ENCODE measurements at places on chromosomes 2 and 18.

DNA sequence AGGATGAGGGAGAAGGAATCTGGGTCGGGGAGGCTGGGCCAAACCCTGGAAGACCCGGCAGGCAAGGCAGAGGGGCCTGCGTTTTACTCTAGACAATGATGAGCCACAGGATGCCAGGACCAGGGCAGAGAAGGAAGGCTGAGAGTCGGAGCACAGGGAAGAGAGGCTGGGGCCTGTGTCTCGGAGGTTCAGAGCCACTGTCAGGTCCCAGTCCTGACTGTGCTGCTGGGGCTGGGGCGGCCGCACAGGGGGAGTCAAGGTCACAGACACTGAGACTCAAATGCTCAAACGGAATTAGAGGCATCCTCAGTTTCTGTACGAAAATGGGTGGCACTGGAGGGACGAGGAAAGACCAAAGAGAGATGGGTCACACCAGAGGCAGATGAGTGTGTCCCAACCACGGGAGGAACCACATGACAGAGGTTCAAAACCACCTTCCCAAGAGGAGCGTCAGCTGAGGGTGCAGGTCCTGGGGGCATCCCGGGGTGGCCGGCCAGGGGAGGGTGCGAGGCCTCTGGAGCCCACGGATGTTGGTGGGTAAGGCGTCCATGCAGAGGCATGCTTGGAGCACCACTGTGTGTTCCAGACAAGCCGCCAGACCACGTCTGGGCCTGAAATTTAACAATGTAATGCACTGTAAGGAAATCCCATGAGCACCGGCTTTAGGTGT lies 14.7 kb downstream of the HDAC4 start:
- DNase-seq: no peak

DNA sequence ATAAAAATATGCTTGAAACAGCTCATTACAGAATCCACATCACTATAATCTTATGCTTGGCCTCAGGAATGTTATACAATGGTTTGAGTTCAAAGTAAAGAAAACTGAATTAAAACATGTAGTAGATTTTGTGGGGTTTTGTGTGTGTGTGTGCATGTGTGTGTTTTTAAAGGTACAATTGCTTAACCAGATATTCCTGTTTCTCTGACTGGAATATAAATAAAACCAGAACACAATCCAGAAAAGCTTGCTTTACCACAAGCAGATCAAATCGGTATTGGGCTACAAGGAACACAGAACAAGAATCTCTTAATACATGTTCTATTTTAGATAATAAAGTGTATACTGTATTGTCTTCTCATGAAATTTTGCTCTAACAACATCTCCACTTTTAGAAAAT lies 110.0 kb downstream of the TMEM247 start:
- DNase-seq: no peak

DNA sequence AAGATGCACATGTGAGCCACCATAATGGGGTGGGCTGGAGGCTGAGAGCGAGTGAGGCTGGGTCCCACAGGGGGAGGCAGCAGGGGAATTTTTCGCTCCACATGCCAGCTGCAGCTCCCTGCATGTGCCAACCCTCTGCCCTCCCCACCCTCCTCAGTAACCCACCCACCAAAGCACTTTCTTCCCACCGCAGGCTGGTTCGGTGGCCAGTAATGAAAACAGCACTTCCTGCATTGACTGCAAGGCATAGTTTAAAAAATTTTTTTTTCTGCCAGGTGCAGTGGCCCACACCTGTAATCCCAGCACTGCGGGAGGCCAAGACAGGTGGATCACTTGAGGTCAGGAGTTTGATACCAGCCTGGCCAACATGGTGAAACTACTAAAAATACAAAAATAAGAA lies 147.5 kb upstream of the TTC39C start:
- DNase-seq: no peak

DNA sequence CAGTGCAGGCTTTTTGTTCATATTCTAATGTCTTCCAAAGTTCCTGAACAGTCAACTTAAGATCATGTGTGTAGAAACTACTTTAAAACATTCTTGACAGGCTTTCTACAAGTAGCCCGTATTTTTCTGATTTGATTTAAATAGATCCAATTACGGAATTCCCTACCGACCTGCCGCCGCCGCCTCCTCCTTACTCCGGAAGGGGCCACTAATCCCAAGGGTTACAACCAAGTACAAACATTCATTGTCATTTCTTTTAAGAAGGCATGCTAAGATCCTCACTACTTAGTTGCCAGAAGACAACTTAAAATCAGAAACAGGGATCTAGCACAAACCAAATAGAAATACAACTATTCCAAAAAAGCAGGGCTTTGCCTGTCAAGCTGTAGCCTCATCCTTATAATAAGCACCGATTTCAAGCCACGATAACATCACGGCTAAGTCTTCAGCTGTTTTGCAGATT lies 784 bp downstream of the WDR33 start:
- no peak for DNase-seq

GRCh38 chr2:64967601-64968000 lies 21.6 kb upstream of the SLC1A4 start:
- no peak for DNase-seq

GRCh38 chr2:224994242-224994823 lies 47.9 kb downstream of the DOCK10 start:
- DNase-seq: no peak

DNA sequence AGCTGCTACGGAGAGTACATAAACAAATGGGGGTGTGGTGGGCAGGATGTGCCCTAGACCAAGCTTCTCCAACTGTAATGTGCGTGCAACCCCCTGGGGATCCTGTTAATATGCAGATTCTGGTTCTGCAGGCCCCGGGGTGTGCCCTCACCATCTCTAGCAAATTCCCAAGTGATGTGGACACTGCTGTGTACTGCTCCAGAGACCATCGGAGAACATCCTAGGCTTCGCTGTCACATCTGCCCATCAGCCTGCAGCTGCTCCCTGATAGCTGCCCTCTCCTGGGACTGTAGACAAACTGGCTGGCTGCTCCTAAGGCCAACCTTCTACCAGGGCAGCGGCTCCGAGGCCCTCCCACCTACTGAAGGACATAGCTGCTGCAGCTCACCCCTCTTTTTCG lies 3.2 kb downstream of the HS1BP3 start:
- no peak for DNase-seq

GRCh38 chr2:64554117-64554516 lies 30.0 kb downstream of the AFTPH start:
- DNase-seq: no peak

DNA sequence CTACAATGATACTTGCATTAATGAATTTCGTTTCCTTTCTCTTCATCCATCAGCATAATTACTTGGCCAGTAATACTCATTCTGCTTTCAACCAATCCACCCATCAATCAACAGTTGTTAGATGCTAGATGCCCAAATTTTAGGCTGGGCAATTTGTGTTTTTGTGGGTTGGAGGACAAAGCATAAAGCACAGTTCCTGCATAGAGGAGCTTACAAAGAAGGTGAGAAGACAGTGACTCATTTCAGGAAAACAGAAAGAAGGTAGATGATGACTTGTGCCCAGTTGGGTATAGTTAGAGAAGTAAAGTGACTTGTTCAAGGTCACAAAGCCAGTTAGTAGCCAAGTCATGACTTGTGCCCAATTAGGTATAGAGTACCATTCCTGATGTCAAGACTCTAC lies 1186.8 kb upstream of the CELF4 start:
- no peak for DNase-seq

DNA sequence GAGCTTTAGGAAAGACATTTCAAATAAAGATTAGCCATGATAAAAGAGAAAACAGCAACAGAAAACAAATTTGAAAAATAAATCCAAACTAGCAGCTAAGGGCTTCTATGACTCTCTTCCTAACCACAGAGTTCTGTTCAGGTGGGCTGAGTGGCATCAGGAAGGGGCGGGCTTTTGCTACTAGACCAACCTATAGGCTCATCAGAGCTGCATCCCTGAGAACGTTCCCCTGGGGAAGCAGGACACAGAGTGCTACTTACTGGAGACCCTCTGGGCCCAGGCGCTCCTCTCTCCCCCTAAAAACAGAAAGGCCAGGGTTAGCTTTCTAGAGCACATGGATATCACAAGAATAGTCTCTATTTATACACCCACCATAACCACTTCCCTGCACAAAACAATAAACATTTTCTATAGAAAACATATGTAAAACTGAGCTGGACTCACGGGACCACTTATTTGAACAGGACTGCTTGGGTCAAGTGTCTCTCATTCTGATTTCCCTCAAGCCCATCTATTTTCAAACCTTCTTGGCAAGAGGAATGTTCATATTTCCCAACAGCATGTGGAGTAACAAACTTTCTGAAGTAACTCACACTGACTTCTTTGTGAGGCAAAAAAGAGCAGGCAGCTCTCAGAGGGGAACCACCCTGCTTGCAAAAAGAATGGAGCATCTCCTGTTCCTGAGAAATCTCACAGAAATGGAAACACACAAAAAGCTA lies 78.9 kb upstream of the LMAN1 start:
- DNase-seq: no peak

DNA sequence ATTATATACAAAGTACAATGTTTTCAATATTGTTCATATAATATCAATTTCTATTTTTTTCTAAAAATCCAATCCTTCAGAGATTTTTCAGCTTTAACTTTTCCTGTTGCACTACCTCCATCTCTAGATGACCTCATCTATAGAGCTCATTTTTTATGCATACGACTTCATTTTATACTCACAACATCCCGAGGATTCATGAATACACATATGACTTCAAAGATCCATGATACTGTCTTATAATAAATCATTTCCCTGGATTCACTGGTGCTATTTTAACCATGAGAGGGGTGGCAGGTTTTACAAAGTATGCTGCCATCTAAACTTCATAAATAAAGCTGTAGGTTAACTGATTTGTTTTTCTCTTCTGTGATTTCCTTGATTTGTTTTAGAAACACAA lies 694.6 kb downstream of the EPHA4 start:
- no peak for DNase-seq

Data from activated T-cell treated with anti-CD3 and anti-CD28 coated beads for 1 hour (primary cell).